ENCODE measurements at places on chromosomes 1 and 21.

DNA sequence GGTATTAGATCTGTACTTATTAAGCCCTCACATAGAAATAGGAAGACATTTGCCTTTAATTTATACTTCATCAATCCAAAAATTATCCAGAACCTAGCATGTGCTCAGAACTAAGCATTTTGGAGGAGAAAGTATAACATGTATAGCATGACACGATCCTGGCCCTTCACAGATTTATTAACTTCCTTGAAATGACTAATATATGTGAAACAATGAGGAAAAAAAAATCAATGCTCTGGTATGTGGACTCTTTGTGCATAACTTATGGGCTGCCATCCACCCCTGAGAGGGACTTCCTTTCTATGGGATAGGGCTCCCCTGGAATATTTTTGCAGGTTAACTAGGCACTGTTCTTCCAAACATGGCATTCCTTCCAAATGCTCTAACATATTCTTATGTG lies 36.6 kb downstream of the CCDC185 start:
- DNase-seq, result no peak

- no peak for DNase-seq
Measured at GRCh38 chr1:242147096-242147976, 148.4 kb upstream of the MAP1LC3C start.

- no peak for DNase-seq
Measured at GRCh38 chr1:26827663-26828062, 1.2 kb downstream of the ZDHHC18 start.

GRCh38 chr1:17118706-17119075 lies 560 bp downstream of the PADI2 start:
- DNase-seq, result peak; percentile 31

GRCh38 chr1:48908606-48909005 lies 131.9 kb upstream of the BEND5 start:
- no peak for DNase-seq

DNA sequence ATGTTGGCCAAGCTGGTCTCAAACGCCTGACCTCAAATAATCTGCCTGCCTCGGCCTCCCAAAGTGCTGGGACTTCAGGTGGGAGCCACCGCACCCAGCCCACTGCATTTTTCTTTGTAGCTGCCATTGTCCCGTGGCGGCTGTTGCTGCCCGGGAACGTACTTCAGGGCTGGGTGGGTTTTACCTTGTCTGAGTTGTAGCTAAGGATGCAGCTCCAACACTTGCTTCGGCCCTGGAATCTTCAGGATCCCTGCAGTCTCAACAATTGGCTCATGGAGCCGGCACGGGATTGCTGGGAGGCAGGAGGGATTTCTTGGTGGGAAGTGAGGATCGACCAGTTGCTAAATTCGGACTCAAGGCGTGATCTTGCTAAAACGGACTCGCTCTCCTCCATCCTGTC lies 10.7 kb downstream of the TNFRSF8 start:
- no peak for DNase-seq

- DNase-seq, result no peak
Measured at GRCh38 chr1:113217447-113218208, 144.6 kb downstream of the LRIG2 start.

GRCh38 chr1:30189818-30190500 lies 533.4 kb downstream of the MATN1 start:
- DNase-seq, result no peak

DNA sequence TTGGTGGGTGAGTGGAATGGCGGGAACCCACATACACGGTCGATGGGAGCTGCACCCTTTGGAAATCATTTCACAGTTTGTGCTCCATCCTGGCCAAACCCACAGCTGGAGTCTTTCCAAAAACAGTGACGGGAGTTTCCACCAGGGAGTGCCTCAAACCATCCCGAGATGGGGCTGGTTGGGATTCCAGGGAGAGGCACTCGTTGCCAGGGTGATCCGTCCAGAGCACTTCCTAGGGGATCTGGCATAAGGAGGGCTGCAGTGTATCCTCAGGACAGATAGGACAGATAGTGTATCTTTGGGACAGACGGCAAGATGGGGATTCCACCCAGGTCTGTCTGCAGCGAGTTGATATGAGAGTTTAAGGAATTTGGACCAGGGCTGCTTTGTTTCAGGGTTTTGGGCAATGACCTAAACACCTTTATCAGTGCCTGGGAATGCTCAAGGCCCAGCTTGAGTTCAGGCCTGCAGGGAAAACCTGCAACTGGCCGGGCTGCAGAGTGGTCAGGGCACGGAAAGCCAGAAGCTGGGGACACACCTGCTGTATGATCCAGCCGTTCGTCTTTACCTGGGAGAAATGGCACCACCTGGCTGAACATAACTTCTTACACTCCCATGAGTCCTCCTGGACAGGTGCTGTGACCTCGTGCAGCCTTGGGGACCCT lies 3.4 kb upstream of the POFUT2 start:
- no peak for DNase-seq

- peak; percentile 28 for DNase-seq
Measured at GRCh38 chr1:115727706-115728249, 40.7 kb downstream of the CASQ2 start.

- no peak for DNase-seq
Measured at GRCh38 chr1:47396671-47397196, 19.4 kb upstream of the FOXE3 start.

DNA sequence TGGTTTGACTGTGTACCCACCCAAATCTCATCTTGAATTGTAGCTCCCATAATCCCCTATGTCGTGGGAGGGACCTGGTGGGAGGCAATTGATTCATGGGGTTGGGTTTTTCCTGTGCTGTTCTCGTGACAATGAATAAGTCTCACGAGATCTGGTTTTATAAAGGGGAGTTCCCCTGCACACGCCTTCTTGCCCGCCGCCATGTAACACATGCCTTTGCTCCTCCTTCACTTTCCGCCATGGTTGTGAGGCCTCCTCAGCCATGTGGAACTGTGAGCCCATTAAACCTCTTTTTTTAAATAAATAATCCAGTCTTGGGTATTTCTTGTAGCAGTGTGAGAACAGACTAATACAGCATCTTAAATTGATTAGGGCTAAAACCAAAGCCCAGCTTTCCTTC lies 22.6 kb upstream of the RERE start:
- no peak for DNase-seq

GRCh38 chr1:99825098-99825497 lies 25.1 kb upstream of the AGL start:
- no peak for DNase-seq

GRCh38 chr1:111205714-111206050 lies 5.2 kb upstream of the DENND2D start:
- no peak for DNase-seq

Data from right kidney (tissue), 9 donors.